ENCODE measurements at places on chromosomes 1 and 21.

DNA sequence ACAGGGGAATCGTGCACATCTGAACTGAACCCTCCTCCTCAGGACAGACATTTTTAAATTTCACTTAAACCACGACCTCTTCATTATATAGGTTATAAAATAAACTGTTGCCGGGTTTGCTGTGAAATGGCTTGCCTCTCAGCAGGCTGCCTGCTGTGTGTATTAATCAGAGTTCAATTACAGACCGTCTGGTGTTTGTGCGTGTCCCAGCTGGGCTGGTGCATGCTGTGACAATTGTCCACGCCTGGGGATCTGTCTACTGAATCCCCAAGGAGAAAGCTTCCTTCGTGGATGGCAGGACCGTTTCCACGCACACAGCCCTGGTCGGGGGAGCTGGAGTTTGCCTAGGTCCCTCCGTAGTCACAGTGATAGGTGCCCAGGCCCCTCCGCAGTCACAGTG lies 13.4 kb upstream of the AGPAT3 start:
- DNase-seq, result no peak

GRCh38 chr1:53634571-53634979 lies 104.4 kb downstream of the GLIS1 start:
- DNase-seq, result no peak

- no peak for DNase-seq
These were observed 1.8 kb upstream of the CDA start for GRCh38 chr1:20586953-20587660.

GRCh38 chr1:35058988-35059387 lies 20.2 kb upstream of the ZMYM1 start:
- no peak for DNase-seq

DNA sequence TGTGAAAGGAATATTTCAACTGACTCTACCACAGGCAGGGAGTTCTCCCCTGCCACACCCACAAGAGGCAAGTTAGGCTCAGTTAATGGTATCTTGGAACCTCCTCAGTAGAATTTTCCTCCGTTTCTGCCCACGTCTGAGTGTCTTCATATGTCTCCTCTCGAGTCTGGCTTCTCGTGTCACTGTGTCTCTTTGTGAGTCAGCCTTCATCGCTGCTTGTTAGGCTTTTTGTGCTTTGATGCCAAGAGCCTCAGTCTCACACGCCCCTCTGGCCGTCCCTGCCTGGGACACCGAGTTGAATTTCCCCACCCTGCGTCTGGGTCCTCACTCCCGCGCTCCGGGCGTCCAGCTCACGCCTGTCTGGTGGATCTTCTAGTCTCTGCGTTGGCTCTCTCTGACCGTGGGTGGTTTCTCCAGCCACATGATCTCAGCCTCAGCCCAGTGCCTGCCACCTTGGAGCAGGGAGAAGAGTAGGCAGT lies 125.7 kb upstream of the GADD45A start:
- no peak for DNase-seq

DNA sequence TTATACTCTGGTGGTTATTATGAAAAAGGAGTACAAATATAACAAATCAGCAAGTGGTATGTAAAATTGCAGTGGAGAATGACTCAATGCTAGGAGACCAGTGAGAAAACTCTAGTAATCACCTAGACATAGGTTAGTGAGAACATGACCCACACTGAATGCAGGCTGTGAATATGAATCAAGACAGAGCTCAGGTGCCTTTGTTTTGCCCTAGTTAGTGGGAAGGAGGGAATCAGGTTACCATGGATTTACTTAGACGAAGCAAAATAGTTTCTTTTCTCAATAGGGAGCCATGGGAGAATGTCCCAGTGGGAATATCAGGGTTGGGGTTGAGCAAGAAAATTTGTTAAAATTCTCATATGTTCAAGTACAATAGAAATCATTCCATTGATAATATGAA lies 10.6 kb upstream of the GCLM start:
- no peak for DNase-seq

DNA sequence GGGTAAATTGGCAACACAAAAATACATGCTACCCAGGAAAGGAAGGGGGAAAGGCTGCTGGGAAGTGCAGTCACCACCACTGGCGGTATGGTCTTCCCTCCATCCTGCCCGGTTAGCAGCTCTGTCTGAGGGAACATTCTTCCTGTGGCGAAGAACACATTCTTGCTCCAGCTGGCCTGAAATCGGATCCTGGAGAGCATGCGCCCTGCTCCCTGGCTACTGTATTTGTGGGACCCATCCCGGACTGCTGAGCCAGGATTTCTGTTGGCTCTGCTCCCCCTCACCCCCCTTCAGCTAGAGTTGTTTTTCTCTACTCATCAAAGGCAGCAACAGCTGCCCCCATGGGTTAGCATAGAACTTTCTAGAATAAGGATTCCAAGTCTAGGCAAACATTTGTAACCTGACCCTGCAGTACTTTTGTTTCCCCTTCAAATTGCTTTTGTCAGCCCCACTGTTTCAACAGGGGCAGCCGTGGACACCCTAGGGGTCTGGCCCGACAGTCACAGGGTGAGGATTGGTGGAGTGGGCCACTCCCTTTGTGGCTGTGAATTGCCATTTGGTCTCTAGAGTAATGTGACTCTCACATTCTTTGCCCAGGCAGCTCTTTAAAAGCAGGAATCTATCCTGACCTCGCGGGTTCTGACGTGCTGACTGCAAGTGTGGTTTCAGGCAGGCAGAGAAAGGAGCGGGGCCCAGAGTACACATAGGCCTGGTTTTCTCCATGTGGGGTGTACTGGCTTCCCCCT lies 157.7 kb downstream of the TOMM20 start:
- DNase-seq, result no peak

DNA sequence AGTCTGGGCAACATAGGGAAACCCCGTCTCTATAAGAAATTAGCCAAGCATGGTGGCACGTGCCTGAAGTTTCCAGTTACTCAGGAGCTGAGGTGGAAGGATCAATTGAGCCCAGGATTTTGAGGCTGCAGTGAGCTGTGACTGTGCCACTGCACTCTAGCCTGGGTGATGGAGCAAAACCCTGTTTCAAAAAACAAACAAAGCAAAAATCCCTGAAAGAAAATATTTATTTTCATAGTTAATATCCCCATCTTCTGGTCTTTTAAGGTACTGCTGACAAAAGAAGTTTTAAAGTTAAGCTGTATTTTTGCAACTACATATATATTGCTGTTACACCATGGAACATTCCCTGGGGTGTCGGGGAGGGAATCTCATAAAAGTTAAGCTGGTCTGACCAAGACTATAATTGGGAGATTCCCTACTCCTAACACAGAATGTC lies 26.0 kb downstream of the VAMP4 start:
- DNase-seq, result no peak

DNA sequence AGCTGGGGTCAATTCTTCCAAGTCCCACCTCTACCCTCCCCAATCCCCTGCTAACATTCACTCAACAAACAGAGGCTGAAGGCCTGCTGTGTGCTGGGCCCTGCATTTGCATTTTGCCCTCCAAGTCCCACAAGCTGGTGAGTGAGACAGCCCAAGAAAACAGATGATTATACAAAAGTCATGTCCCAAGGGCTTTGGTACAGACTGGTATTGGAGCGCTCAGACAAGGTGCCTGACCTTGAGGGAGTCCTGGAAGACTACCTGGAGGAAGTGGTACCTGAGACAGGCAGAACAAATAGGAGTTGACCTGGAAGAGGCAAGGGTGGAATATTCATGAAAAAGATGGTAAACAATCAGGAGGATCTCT lies 4.2 kb downstream of the LMOD1 start:
- no peak for DNase-seq

DNA sequence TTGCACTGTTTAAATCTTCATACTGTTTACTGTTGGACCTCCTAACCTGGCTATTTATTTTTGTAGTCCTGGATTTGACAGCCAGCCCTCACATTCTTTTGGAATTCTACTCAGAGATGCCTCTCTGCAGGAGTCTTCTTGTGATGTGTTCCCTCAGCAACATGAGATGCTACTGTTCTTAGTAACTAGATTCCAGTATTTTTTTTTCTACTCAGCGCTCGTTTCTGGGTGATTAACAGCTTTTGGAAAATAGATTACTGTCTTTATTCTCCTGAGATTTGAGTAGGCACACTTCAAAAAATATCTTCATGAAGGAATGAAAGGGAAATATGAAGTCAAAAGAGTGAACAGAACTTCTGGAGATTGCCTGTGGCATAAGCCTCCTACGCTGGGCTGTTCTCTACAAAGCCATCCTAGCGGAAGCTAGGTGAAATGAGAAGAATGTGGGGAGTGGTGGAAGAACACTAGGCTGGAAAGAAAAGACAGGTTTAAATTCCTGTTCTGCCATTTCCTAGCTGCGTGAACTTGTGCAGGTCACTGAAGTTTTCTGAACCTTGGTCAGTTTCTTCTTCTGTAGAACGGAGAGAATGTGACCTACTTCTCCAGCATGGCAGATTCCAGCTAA lies 75.9 kb downstream of the LRRC8C start:
- no peak for DNase-seq

DNA sequence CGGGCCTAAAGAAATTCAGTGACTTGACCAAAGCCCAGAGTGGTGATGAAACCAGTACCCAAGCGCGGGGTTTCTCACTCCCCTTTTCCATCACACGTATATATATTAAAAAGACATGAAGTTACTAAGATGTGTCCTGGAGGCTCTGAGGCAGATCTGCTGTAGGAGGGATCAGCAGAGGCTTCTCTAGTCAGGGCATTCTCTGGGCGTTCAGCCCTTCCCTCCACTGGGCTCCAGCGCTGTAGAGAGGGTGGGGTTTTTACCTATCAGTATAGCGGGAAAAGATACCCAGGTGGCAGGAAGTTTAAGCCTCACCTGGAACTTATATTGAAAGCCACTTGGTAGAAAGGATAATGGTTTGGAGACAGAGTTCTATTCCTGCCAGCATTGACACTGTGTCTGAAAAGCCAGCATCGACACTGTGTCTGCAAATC lies 862 bp upstream of the PLEKHO1 start:
- DNase-seq, result no peak

GRCh38 chr1:112511897-112512296 lies 3.1 kb downstream of the WNT2B start:
- DNase-seq, result no peak

DNA sequence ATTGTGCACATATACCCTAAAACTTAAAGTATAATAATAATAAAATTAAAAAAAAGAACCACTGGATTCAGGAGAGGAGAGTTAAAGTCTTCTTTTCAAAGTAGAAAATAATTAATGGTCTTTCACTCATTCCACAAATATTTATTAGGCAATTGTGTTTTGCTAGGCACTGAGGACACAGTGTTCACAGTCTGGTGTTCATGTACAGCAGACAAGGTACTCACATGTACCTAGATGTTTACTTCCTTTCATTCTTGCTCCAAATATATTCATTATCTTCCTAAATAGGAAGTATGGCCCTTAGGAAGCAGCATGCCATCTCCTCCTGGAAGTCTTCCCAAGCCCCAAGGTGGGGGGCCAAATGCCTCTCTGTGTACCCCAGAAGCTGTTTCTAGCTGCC lies 265.0 kb downstream of the NPHP4 start:
- DNase-seq, result no peak

- no peak for DNase-seq
These were observed 27.9 kb upstream of the TNR start for GRCh38 chr1:175771289-175771688.

DNA sequence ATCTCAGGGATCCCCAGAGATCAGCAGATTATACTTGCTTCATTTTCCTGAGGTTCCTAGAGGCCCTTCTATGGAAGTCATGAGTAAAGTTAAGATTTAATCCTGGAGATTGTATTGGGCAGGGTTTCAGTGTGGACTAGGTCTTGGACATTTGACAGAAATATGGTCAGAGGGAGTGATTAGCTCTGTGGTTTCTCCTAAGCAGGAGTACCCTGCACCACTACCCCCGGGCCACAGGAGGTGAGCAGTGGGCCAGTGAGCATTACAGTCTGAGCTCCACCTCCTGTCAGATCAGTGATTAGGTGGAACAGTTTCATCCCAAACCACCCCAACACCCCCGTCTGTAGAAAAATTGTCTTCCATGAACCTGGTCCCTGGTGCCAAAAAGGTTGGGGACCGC lies 43.2 kb downstream of the PHACTR4 start:
- DNase-seq, result no peak

DNA sequence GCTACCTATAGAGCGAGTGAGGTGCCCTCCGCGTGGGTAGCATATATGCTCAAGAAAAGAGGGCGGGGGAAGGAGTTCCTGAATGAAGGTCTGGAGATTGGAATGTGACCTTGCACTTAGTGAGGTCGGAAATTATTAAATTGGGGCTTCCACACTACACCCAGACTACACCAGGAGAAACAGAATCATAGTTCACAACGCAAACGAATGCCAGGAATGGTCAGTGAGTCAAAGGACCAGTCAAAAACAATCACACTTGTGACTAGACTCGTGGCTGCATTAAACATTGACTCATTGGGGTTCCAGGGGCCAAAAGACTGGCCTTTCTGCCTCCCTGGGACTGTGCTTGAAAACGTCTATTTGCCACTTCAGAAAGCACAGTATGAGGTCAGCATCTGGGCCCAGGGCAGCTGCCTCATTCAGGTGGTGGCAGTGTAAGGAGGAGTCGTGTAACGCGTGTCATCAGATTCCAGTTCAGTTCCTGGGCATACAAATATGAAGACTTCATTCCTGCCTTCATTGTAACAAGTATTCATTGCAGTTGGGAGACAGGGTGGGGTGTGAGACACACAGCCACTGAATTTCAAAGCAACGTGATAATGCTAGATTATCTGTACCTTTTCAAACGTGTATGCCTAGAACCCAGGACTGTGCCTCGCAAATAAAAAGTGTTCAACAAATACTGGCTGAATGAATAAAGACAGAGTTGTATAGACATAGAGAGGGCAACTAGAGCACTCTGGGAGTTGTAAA lies at the start of gene YOD1:
TSS of gene YOD1 (minus strand) at position 18 of the 753 bp plus-strand sequence. CDS start 178 bp downstream, outside the sequence.
- no peak for DNase-seq

DNA sequence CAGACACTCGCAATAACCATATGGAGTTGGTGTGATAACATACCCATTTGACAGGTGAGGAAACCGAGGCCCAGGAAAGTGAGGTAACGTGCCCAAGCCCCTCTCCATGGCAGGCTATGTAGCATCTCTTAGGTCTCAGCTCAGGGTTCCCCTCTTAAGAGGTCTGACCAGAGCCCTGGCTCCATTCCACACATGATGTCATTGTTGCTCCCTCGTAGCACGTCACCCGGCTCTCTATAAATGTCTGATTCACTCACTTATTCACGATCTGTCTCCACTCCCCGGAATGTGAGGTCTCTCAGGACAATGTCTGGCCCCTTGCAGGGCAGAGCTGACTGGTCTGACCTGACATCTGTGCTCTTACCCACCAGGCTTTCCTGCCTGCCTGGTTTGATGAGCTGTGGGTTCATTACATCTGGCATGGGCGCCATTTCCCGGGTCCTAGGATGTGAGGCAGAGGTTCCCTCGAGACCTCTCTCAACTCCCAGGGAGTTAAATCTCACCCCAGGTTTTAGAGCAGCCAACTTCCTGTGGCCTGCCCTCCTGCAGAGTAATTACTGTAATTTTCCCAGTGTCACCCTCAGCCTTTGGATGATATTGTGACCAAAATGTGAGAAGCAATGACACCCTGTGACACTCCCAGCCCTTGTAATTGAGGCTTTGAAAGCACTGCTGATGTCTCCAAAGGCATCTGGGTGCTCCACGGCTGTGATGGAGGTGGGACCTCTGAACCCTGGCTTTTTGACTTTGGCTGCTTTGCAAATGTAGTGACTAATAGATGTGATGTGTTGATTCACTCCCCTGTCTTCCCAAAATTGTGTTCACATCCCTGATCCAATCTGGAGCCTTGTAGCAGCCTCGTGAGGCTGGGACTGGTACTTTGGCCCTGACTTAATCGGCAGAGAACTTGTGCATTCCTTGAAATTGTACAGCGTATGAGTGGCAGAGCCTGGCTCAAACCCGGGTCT lies 10.6 kb downstream of the ACTL8 start:
- no peak for DNase-seq

- no peak for DNase-seq
These were observed 86.7 kb downstream of the FMN2 start for GRCh38 chr1:240178366-240178765.

GRCh38 chr1:156358641-156359040 lies 10.4 kb upstream of the RHBG start:
- DNase-seq, result no peak
